Activated T-cell treated with anti-CD3 and anti-CD28 coated beads, Interleukin-2, amount 50 U/mL, for 4 hours (primary cell): ENCODE measurements at places on chromosomes 5 and 9. TPM values are rescaled to one million over a fixed set of nuclear protein-coding genes. Genes with fewer than 3 reads are reported as not detected.

DNA sequence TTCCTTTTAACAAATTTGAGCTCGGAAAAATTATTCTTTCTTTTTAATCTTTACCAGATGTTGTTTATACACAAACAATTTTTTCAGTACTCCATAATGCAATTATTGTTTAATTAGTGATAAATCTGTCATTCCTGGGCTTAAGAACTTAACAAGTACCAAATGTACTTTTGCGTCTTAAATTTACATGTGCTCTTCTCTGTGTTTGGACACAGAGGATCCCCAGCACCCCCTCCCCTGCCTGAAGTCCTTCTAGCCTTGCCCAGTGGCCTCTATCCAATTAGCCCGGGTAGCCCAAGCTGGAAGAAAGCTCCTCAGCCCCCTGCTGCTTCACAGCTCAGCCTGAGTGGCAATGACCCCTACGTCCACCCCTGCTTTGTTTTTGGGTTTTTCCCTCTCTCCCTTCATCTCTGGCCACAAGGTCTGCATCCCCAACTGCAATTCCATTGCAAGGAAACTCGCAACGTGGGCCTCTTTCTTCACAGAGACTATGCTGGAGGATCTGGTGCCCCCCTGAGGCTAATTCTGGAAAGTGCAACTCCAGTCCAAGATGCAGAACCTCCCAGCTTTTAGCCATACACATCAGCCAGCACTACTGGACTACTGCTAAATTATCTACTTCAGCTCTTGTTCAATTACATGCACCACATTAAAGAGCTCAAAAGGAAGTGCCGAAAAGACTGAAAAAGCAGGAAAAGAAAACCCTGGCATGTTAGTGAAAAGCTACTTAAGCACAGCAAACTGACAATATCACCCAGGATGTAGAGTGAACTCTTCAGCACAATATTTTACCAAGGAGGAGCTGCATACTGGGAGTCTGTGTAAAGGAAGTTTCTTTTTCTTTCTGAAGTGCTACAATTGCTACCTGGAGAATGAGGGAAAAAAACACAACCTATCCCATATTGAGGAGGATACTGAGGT, 186.2 kb downstream of the FANCC start:
- DNase-seq, result peak; percentile 31

DNA sequence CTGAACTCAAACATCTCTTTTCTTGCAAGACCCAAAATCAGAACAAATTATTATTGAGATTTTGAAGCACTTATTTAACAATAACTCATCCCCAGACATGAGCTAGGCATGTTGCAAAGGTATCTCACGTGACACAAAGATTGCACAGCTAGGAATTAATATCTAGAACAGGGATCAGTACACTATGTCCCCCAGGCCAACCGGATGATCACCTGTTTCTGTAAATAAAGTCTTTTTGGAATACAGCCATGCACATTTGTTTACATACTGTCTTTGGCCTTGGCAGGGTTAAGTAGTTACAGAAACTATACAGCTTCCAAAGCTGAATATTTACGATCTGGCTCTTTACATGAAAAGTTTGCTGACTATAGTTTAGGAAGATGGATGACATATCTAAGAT, 287.7 kb downstream of the ACTL7B start:
- no peak for DNase-seq

- no peak for DNase-seq
Measured at GRCh38 chr9:100070104-100071041, 28.4 kb downstream of the ERP44 start.

FGD3 gene
- 32.6 TPM for total RNA-seq

WDR31 gene
- 0.73 TPM for total RNA-seq

CTXN3 gene
- total RNA-seq, result not detected

C1QTNF3 gene
- total RNA-seq, result 0.73 TPM
